ENCODE measurements at places on chromosomes 1 and 21. TPM values are rescaled to one million over a fixed set of nuclear protein-coding genes. Genes with fewer than 3 reads are reported as not detected.

Gene FAM163A
- not detected for total RNA-seq

Gene TSPEAR
- total RNA-seq: not detected

Gene CHI3L1
- total RNA-seq: 10.1 TPM

Gene GBP2
- total RNA-seq: 97.7 TPM

Gene DENND4B
- 5.9 TPM for total RNA-seq

Gene SNX27
- total RNA-seq: 15.0 TPM

Gene CNTN2
- total RNA-seq: not detected

Data from esophagus squamous epithelium (tissue), 5 donors.